Mucosa of gallbladder (tissue), 1 donor: ENCODE measurements at places on chromosomes 12 and 14. TPM values are rescaled to one million over a fixed set of nuclear protein-coding genes. Genes with fewer than 3 reads are reported as not detected.

GRCh38 chr12:124953689-124954405 lies 35.1 kb downstream of the DHX37 start:
- no peak for DNase-seq

DNA sequence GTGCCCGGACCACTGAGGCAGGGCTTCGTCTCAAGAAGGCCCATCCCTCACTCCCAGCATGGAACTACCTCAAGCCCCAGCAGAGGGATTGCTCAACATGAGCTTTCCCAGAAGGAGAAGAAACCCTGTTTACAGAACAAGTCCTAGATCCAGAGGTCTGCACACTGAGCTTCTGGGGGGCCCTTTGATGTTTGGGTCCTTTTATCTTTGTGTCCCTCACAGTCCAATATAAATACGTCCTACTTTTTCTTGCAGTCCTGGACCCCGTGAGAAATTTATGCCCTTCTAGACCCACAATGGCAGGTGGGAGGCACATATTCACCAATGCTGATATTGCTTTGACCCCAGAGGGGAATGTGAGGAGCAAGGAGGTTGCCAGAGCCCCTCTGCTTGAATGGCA lies 54.4 kb downstream of the SMUG1 start:
- DNase-seq, result no peak

GRCh38 chr12:26496170-26496569 lies 300.8 kb downstream of the SSPN start:
- DNase-seq, result no peak

- no peak for DNase-seq
Observed at GRCh38 chr14:90579816-90580215, 183.0 kb downstream of the CALM1 start.

DNA sequence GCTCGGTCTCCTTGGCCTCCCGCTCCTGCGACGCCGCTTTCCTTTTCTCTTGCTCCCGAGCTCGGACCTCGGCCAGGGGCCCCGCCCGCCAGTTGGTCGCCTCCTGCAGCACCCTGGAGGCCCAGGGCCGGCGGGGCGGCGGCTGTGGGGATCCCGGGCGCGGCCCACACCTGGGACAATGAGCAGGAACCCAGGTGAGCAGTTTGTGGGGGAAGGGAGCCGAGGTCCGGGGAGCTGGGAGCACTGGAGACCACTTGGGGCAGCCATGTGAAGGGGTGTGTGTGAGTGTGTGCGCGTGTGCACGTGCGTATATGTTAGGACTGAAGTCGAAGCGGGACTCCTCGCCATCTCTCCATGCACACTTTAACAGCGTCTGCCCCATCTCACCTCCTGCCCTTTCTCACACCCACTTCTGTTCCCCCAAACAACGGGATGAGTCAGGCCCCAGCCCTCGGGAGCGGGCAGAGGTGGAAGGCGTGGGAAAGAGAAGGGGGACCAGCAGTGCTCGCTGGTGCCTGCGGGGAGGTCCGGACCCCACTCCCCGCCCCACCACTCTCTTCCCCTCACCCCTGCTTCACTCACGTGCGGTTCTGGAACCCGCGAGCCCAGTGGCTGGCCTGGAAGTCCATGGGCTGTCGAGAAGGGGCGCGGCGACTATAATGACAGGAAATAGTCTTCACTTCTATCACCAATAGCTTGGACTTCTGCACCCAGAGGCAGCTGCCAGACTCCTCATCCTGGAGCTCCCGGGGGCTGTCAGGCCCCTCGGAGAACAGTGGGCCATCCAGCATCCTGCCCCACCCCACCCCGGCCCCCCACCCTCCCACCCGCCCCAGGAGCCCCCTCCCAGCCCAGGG lies 450 bp downstream of the DDN start:
- DNase-seq, result no peak

- no peak for DNase-seq
Observed at GRCh38 chr12:28355161-28355560, 164.9 kb downstream of the CCDC91 start.

- no peak for DNase-seq
Observed at GRCh38 chr12:78559416-78559815, 305.2 kb upstream of the SYT1 start.

DNA sequence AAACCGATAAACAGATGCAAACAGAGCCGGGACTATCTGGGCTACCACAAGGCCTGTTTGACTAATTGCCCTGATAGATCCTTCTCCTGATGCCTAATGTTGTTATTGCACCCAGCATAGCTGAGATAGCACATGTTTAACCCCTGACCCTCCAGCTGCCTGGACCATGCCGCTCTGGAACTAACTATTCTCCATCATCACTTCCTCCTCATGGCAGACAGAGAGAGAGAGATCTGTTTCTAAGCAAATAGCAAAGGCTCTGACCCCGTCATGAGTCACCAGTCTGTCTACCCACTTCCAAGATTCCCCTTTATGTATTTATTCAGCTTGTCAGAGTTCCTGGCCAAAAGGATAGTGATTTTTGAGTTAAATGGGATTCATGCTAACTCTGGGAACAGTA lies 58.2 kb upstream of the FLRT2 start:
- peak; percentile 88 for DNase-seq

Gene TOMM20L
- not detected for total RNA-seq
